ENCODE measurements at places on chromosomes 5 and 9. TPM values are rescaled to one million over a fixed set of nuclear protein-coding genes. Genes with fewer than 3 reads are reported as not detected.

The CDH9 gene
- not detected for total RNA-seq

The NR4A3 gene
- under 0.01 TPM for total RNA-seq

The LCN9 gene
- total RNA-seq: not detected

The SARDH gene
- total RNA-seq: 6.2 TPM

The SPATA31D4 gene
- not detected for total RNA-seq

The HTR4 gene
- not detected for total RNA-seq
